ENCODE measurements at places on chromosomes 6 and 20.
A peak's percentile ranks its signal among the peaks of the same experiment; 100 is the strongest.

- DNase-seq, result peak; percentile 2
These were observed 60.2 kb downstream of the MRAP2 start for GRCh38 chr6:84093441-84094435.

- DNase-seq, result peak; percentile 93
These were observed 285.4 kb downstream of the THBS2 start for GRCh38 chr6:168968228-168968627.

DNA sequence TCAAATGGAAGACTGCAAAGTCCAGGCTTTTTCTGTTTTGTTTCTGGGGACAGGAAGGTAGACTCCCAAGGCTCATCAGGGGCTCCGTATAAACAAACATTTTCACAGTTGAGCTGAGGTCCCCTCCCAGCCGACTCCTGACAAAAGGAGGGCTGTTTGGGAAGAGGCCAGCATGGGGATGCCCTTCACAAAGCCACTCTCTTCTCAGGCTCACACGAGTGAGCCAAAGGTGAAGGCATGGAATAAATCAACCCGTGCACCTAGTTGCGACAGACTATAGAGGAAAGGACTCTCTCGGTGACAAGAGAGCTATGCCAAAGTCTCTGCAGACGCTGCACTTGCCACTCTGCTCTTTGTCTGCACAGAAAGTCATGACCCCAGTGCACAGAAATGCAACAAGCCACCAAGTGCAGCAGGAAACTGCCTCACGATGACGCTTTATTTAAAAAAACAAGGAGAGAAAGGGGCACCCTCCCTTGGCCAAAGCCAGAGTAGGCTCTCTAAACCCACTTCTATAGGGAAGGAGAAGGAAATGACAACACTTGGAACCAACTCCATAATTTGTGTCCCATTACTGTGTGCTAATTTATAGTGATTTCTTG, 21.0 kb downstream of the JAG1 start:
- no peak for DNase-seq

DNA sequence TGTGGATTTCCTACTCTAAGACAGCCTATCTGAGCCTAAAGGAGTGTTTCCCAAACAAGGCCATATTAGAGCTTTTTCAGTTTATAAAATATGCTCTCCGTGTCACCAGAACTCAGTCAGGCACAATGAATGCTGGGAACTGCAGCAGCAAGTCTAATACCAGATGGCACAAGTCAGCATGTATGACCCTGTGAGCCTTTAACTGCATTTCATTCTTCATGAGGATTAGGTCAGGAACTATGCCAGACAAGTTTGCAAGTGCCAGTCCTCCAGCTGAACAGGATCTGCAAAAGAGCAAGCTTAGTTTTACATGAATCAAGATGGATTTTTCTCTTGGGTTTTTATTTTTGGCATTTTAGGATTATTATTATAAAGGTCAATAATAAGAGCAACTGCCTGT, 66.7 kb upstream of the SAMD5 start:
- DNase-seq, result no peak

DNA sequence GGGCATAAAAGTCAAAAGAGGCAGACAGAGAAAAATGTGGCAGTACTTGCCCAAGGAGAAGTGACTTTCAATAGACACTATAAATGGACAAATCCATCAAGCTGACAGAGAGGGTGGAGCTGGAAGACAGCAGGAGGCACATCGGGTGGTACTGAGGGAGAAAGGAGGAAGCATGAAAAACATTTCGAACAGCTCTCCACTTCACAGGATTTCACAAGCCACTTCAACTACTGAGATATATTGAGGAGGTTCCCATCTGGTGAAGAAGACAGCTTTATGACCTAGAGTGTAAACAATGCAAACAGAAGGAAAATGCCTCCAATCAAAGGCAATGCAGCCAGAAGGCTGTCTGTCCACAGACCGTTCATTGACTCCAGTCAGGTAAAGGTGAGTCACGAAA, 259.4 kb upstream of the ECI2 start:
- DNase-seq, result no peak

DNA sequence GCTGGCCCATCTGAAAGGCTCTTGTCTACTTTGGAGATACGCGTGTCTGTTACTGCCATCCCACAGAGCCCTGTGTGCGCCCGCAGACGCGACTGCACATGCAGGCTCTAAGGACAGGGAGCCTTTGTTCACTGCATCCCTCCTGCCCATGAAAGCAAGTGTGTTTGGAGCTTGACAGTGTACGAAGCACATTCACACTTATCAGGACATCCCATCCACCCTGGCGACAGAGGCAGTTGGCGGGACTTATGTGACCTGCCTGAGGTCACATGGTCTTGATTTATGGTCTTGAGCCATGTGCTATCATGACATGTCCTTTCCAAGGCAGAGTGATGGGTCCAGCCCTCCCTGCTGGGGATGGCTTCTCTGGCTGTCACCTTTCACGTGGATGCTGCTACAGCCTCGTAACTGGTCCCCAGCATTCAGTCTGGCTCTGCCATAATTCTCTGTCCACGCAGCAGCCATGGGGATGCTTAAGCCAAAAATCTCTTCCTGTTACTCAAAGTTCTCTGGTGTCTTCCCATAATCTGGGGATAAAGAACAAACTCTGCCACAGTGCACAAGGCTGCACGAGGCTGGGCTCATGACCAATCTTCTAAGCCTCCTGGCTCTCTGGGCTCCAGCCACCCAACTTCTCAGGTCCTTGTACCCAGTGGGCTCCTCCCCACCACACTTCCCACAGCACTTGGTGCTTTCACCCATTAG, 36.3 kb upstream of the FAM83D start:
- no peak for DNase-seq

- peak; percentile 93 for DNase-seq
These were observed 293.8 kb downstream of the RFPL4B start for GRCh38 chr6:112640891-112641290.

DNA sequence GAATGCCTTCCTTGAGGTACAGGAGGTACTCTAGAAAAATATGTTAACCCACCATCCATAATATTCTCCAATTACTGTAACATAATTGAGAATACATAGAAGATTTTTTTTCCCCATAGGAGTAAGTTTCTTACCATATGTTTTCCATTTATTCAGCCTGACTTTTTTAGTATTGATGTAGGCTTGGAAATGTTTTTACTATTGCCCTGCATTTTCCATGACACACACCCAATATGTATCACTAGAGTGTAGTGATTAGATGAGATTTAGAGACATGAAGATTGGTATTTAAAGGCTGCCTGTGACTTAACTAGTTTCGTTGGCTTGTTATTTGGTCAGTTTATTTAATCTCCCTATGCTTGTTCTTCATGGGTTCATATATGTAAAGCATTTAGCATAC, 39.5 kb downstream of the KCNQ5 start:
- DNase-seq, result peak; percentile 42

DNA sequence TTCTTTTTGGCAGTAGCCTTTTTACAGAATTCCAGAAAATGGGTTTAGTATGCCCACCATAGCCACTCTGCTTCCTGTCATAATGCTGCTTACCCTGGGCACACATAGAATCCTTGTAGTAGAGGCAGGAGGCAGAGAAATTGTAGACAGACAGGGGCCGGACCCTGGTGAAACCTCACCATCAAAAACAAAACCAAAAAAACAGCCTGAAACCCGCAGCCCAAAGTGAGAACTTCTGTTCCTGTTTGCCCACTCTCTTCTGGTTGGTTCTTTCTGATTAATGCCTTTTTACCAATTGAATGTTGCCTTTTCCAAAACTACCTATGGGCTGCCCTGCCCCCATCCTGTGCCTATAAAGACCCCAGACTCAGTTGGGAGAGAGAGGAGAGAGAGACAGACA, 188.2 kb downstream of the CDKAL1 start:
- no peak for DNase-seq

- DNase-seq, result no peak
These were observed 1731.0 kb downstream of the GRIK2 start for GRCh38 chr6:103124471-103124870.

DNA sequence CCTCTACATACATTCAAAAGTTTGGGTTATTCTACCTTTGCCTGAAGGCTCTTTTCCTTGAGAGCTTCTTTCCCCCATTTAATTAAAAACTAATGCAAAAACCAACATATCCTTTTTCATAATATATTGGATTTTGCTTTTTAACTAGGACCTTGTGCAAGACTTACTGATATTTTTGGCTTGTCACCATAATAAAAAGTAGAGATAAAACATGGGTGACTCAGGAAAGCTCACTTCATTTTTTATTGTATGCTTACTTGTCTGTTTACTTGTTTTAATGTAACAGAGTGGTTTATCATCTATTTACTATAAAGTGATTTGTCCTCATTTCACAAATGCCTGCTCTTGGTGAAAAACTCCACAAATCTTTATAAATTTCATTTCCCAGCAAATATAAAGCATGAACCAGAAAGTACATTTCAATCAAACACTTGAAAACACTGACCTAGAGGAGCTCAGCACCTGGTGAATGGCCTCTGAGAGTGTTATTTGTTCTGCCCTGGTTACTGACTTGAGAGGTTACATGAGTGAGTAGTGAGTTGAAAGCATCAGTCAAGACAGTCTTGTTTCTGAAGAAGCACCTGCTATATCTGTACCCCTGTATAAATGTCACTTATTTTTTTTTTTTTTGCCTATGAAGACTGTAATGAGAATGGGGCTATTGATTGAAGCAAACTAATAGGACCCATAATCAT, 20.8 kb downstream of the ADGRG6 start:
- no peak for DNase-seq

DNA sequence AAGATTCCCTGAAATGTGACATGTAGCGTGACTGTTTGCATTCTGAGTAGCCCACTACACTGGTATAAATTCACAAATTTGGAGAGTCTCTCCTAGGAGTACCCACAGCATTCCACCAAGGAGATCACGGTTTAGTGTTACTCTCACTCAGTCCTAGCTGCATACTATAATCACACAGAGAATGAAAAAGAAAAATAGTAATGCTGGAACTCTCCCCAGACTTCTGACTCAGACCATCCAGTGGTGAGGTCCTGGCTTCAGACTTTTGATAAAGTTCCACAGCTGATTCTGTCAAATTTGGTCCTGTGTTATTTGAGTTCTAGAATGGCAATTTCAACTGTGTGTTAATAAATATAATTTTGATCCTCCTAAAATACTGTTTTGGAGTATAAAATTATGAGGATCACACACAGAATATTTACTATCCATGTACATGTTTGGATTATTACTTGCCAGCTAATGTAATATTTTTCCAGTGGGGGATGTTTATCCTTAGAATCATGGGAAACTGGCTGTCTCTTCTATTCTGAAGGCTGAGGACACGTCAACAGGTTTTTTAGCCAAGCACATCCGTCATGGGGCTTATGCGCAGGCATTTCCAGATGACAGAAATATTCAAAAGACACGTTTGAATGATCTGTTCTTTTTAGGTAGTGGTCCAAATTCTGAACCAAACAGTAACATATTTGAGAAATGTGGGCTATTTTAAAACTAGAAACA, 5.1 kb upstream of the KIAA0408 start:
- peak; percentile 86 for DNase-seq

GRCh38 chr20:63942250-63942951, 13.8 kb downstream of the UCKL1 start:
- DNase-seq, result peak; percentile 33

- peak; percentile 89 for DNase-seq
These were observed 31.1 kb downstream of the CNKSR3 start for GRCh38 chr6:154479351-154479769.

GRCh38 chr20:61896058-61896961, 169.4 kb downstream of the TAF4 start:
- DNase-seq, result peak; percentile 51

DNA sequence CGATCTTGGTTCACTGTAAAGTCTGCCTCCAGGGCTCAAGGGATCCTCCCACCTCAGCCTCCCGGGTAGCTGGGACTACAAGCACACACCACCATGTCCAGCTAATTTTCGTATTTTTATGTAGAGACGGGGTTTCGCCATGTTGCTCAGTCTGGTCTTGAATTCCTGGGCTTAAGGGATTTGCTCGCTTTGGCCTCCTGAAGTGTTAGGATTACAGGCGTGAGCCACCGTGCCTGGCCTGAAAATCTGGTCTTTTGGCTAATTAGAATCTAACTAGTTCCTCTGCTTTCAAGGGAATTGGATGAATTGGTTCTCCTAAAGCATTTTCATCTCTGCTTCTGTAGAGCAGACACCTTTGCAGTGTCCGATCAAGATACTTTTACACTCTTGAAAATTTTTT, 51.3 kb downstream of the NCOA3 start:
- no peak for DNase-seq

DNA sequence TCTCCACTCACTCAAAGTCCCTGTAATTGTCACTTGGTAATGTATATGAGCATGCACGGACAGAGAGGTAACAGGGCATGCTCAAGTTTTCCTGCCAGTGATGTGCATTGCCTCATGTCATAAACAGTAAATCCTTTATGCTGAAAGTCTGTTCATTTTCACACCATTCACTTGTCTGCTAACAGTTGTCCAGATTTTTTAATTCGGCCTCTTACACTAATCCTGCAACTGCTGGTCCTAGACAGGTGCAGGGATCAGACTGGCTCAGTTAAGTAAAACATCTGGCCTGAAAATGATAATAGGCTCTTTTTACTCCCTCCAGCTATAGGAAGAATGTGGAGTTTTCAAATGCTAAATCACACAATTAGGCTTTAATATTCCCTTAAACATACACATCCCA, 185.4 kb upstream of the VGLL2 start:
- DNase-seq, result no peak

DNA sequence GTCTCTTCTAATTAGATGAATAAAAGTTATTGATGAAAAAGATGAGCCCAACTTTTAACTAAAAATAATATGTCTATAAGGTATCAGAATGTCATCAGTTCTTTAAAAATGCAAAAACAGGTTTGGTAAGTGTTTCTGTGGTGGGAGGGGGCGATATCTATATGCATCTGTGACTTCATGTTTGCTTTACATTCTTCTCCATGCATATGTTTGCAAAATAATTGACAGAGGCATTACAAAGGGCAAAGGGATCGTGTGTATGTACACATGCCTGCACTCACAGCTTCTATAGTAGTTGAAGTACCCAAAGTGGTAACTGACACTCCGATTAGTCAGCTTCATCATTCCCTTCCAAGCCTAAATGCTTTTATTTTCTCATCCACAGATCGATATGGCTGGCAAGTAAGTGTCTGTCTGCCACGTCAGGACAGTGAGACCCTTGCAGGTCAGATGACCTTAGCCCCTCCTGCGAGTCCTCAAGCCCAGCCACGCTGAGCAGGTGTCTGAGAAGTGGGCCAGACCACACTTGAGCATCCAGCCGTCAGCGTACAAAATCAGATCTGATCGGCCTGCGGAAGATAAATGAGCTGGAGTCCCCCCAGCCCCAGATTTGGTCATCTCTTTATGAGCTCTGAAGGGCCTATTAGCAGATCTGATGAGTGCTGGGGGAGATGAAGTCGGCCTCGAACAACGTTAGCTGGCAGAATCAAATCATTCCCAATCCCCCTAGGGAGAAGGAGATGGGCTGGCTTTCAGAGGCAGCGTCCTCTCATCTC, 369.1 kb downstream of the MAFB start:
- DNase-seq, result no peak

DNA sequence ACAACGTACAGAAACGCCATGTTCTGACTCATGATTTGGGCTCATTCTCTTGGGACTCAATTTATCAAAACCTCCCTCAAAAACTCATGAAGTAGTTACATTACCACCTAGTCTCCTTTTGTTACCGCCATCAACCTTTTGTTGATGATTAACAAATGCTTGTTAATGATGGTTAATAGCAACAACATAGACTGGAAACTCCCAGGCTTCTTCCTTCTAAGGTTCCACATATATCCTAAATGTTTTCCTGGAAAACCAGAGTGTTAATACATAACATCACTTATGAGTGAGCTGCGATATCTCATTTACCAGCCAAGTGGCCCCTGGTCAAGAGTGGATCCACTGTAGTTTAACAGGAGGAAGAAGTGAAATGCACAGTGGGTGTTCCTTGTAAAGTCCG, 176.3 kb downstream of the ERMARD start:
- DNase-seq, result no peak
